ENCODE measurements at places on chromosomes 5 and 9.

DNA sequence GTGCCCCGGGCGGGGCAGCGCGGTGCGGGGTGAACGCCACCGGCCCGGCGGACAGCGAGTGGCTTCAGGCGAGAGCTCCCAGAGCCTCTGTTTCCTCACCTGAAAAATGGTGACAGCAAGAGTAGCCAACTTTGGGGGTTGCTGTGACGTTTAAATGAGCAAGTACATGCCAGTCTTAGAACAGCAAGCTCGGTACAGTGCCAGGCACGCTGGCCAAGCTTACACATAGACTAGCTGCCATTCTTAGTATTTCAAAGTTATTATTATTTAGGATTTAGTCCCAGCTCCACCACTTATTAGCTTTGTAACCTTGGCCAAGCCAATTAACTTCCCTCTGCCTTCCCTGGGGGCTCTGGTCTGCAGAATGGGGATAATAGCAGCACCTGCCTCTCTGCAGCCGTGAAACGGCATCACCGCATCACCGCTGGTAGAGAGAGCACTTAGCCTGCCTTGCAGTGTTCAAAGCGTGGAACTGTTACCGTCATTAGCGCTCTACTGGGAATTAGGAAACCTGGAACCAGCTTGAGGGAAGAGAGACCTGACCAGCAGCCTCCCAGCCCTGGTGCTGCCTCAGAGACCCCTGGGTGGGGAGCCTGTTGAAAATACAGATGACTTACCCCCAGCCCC is at the start of gene C9orf50:
C9orf50 (minus strand) TSS at position 433 of the 627 bp plus-strand sequence. CDS start 527 bp downstream, outside the sequence.
- no peak for DNase-seq

DNA sequence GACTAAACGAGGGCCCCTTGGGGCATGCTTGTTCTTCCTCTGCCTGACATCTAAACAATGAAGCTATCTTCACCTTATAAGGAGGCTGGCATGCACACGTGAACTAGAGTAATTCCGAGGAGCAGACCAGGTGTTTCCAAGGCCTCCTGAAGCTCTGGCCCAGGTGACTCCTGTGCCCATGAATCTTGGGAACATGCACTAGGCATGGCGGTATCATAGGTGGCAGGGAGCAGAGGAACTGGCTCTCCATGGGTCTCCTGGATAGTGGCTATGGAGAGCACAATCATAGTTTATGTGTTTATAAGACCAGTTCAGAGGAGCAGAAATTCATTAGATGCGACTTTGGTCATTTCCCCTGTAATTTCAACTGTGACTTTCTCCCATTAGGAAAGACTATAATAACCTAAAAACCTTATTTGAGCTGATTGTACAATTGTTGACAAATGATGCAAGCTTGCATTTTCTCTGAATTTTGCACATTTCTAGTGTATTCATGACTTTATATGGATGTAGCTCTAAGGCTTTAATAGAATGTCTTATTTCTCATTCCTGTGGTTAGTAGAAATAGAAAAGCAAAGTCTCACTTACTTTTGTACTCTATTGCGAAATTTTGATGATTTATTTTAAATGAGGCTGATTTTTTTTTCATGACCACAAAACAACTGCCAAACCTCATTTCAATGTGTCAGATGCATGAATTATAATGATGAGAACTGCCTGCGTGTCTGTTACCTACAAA is 135.3 kb upstream of the RPS23 start:
- no peak for DNase-seq

DNA sequence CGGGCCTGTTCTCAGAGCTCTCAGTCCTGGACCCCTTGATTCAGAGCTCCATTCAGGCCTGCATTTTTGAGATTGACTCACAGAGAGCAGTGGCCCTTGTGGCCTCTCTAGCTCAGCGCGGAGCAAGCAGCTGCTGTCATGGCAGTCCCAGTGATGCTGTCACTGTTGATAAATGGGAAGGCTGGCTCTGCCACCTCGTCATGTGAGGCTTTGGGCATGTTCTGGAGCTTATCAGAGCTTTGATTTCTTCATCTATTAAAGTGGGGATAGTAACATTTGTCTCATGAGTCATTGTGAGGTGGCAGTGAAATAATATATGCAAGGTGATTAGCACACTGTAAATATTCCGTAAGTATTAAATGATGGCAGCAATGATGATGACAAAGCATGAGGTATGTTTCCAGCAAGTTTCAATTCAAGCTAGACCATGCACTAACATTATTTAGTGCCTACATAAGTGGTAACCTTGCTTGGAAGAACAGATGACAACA is 126.4 kb upstream of the CXCL14 start:
- DNase-seq: no peak

- no peak for DNase-seq
Observed at GRCh38 chr5:31124026-31124425, 69.5 kb upstream of the CDH6 start.

DNA sequence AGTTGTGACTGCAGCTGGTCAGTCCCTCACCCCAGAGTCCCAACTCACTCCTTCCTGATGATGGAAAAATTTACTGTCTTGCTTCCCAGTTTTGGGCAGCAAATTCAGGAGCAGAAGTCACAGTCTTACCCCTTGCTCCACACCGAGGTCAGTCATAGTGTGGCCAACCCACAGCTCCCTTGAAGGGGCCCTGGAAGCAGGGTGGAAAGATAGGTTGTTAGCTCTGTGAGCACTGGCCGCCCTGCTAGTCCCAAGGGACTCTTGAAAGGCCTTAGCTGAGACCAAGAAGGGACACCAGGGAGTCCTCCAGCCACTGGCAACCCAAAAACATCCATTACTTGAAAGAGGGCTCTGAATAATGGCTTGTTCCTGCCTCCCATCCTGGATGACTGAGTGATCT is 40.0 kb downstream of the GSN start:
- DNase-seq: no peak

GRCh38 chr5:52073993-52074689 is 690.9 kb downstream of the ISL1 start:
- no peak for DNase-seq

GRCh38 chr5:72167804-72168203 is 60.5 kb downstream of the MAP1B start:
- no peak for DNase-seq

DNA sequence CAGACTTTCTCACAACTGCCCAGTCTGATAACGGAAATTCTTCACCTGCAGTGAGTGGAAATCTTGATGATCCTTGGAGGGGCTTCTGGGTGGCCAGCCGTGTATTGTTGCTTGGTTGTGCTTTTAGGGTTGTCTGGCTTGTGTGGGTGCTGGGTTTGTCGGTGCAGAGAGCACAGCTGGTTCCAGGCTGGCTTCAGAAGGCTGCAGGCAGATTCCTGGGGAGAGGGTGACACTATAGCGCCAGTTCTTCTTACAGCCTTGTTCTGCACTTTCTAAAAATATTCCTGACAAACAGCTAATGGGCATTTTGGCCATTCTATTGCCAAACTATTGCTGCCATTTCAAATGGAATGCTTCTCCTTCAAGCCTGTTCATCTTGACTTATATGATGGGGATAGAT is 99.3 kb downstream of the PDZD2 start:
- DNase-seq: no peak

DNA sequence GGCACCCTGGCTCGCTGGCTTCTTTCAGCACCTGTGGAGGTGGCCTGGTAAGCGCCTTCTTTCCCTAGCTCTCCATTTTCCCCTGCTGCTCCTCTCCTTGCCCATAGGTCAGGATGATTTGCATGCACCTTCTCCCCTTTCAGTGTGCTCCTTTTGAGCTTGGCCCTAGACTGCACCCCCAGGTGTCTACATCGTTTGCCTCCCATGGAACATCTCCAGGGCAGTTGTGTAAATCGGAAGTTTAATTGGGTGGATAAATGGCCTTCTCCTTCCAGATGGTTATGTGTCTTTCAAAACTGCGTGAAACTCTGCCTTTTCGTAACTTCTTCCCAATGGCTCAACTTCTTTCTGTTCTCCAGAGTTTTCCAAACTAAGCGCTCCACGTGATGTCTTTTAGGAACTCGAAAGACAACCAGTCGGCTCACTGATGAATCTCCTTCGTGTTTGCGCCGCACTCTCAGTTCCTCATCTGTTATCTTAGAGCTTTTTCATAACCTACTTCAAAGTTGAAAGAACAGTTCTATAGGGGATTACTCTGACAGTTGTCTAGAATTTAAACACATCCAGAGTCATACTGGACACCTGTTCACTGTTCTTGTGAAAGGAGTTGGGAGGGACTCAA is 1.7 kb downstream of the ADAMTS19 start:
- no peak for DNase-seq

DNA sequence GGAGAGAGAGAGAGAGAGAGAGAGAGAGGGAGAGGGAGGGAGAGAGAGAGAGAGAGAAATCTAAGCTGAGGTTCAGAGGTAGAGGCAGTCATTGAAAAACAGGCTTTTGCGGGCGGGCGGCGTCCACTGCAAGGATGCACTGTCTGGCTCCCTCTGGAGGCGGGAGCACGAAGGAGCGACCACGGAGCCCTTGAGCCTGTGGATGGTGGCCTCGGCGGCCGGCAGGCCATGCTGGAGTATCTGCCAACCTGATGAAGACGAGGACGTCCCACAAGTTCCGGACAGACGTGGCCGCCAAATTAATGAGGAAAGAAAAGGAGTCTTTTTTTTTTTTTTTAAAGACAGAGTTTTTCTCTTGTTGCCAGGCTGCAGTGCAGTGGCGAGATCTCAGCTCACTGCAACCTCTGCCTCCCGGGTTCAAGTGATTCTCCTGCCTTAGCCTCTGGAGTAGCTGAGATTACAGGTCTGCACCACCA is 2.2 kb upstream of the CCDC125 start:
- DNase-seq: peak; percentile 53

DNA sequence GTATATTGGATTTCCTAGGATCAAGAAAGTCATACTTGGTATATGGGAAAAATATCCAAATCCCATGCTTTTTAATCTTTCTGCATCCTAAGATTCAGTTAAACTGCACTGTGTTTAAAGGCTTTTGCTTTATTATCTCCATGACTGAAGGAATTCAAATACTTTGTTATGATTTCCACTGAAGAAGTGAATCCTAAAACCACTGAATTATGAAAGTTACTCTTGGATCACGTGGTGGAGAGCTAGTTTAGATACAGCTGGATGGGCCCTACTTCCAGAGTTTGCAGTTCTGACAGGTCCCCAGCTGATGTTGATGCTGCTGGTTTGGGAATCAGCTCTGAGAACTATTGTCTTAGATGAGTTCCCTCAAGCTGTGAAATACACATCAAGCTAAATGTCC is 5.0 kb downstream of the DAB2 start:
- no peak for DNase-seq

DNA sequence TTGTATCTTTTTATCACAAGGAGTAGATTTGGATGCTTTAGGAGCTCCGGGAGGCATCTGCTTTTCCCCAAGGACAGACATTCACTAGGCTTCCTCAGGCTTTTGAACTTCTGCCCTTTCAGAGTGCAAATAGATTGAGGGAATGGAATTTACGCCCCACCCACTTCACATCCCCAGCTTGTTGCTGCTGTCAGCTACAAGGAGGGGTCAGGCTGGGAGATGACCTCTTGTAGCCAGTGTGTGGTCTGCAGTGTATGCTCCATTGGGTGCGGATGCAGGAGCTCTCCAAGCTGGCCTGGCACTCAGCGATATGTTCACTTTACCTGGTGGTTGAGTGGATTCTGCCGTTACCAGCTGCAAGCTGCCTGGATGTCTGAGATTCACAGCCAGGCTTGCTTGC is 6.4 kb downstream of the TNFSF15 start:
- DNase-seq: no peak

GRCh38 chr9:83219154-83219923 is 156.4 kb upstream of the RASEF start:
- peak; percentile 84 for DNase-seq

DNA sequence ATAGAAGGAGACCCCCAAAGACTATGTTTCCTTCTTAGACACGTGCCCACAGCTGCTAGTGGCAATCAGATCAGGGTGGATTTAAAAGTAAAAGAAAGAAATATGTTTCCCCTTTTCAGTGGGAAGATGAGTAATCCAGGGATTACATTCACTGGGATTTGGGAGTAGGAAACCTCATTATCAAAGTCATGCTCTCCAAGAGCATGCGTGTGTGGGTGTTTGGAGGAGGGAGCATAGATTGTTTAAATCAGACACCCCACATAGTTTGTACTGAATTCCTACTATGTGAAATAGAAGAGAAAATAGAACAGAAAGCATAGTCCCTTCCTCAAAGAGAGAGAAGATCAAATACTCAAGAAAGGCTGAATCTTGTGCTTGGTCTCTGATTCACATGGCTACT is 65.5 kb upstream of the TBCA start:
- no peak for DNase-seq

DNA sequence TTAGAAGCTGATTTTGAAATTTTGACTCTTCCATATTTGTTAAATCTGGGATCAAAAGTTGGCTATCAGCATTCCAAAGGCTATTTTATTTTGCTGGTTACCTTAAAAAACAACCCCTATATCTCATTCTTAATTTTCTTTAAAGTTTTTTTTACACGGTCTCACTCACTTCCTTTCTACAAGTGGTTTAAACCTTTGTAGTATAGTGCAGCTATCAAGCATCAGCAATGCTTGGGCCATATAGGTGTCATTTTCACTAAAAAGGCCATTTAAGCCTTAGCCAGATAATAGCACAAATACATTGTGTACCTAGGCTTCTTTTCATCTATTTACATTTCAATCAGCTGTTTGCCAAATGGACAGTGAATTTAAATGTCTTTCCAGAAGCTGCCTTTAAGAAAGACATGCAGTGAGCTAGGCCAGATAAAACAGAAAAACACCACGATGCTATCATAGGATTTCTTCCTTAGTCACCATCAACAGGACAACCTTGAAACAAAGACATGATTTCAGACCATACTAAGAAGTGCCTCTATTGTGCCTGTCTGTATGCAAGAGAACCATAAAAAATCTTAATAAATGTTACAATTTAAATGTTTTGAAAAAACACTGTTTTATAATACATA is 104.2 kb downstream of the RAPGEF6 start:
- DNase-seq: no peak
